Lower leg skin (tissue), 4 donors: ENCODE measurements at places on chromosomes 4 and X. TPM values are rescaled to one million over a fixed set of nuclear protein-coding genes. Genes with fewer than 3 reads are reported as not detected.

Gene MTHFD2L
- total RNA-seq, result 16.2 TPM

Gene USP17L22
- not detected for total RNA-seq

Gene CT83
- total RNA-seq, result not detected

Gene NMU
- 29.9 TPM for total RNA-seq

Gene RRAGB
- total RNA-seq, result 11.7 TPM

Gene CFAP299
- not detected for total RNA-seq

Gene GABRG1
- total RNA-seq, result not detected

Gene FHDC1
- 31.6 TPM for total RNA-seq

Gene UGT8
- 1.0 TPM for total RNA-seq

Gene RPL10
- total RNA-seq, result 8,500 TPM

Gene ZNF732
- total RNA-seq, result 2.5 TPM

Gene IL1RAPL2
- not detected for total RNA-seq

Gene PNMA3
- not detected for total RNA-seq

GRCh38 chr4:170259631-170260153 is 169.9 kb upstream of the AADAT start:
- DNase-seq, result peak; percentile 71

- no peak for DNase-seq
Measured at GRCh38 chr4:7478665-7479064, 43.9 kb upstream of the PSAPL1 start.

DNA sequence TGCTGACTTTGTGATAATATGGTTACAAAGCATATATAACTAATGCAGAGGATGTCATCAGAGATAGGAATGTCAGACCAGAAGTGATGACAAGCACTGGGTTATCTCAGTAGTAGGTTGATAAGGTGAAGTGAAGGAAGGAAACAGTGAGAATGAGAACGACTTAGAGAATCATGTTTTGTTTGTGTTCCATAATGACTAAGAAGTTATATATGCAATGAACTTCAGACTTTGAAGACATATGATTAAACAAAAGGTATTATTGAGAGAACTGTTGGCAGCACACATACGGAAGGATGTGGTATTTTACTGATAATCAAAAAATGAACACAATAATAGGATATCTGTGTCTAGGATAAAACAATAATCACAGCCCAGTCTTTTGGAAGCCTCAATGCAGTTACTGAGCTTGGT is 18.3 kb upstream of the HHIP start:
- no peak for DNase-seq

GRCh38 chrX:154486396-154487207 is at the start of gene UBL4A:
TSS of gene UBL4A (minus strand) at chrX:154486615. CDS start at chrX:154486584, 31 bp downstream.
- DNase-seq, result no peak

GRCh38 chr4:54016504-54016903 is 47.9 kb downstream of the CHIC2 start:
- no peak for DNase-seq

DNA sequence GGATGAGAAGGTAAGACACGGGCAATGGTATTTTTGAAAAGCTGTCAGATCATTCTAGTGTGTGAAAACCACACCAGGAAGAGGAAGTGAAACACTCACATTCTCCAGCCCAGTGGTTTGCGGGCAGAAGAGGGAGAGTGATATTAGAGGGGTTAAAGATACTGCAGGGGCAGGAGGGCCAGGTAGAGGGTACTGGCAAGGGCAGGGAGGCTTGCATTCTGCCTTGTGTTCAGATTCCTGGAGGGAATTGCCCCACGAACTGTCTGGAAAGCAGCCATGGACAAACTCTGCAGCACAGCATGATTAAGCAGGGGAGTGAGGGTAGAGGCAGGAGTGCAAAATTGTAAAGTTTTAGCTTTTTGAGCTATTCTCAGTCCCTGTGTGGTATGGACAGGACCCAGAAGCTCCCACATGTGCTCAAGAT is 30.9 kb downstream of the NIPAL1 start:
- no peak for DNase-seq

- DNase-seq, result no peak
Measured at GRCh38 chr4:173793937-173794510, 264.0 kb upstream of the HAND2 start.

DNA sequence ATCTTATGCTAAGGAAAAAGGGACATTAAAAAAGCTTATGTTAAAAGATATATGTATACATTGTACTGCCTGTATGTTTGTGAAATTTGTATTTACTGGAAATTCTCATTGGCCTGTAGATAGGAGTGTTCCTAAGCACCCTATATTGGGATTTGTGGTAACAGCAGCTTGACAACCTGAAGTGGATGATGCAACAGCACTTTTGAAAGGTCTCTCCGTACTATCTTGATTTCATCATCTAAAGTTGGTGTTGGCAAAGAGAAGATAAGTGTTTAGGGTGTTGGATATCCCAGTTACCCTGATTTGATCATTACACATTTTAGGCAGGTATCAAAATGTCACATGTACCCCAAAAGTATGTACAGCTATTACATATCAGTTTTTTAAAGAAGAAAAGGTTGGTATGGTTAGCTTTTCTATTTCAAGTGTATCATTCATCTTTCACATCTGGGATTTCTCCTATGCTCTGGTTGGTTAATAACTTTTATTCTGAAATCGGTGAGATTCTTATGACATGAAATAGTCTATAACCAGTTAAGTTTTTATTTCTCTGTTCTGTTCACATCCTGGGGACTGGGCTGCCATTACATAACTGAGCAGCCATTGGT is 10.3 kb downstream of the HADH start:
- no peak for DNase-seq

DNA sequence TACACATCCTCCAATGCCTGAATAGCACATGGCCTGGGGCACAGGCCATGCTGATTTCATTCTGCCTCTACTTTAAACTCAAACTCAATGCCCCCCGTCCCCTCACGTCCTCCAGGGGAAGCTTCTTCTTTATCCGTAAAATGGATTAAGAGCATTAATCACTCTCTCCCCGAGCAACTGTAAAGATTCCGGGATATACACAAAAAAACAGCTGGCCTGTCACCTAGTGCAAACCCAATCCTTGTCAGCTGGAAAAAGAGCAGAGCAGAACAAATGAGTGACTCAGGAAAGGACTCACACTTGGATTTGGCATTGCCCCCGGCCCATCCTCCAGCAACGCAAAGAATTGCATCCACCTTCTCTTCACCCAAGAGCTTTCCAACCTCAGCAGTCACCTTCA is 7.8 kb downstream of the QDPR start:
- DNase-seq, result no peak

GRCh38 chr4:48194971-48195370 is 60.9 kb upstream of the TXK start:
- no peak for DNase-seq

- peak; percentile 81 for DNase-seq
Measured at GRCh38 chr4:1981251-1982058, 27.3 kb downstream of the NELFA start.

DNA sequence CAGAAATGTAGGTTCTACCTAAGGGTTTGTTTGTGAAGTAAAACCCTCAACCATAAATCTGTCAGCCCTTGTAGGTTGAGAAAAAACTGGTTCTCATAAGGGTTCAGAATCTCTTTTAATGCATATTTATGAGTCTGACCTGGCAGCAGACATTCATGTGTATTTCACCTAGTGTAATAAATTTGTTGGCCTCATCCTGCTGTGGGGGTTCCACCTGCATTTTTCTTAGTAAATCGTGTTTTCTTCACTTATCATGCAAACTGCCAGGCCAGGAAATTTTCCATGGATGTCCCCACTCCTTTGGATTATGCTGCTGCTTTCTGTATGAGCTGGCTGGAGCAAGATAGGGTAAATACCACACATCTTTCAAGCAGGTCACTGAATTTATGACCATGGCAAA is 42.4 kb downstream of the KLHL13 start:
- DNase-seq, result no peak

- DNase-seq, result no peak
Measured at GRCh38 chr4:91198951-91199350, 1071.8 kb downstream of the CCSER1 start.

- no peak for DNase-seq
Measured at GRCh38 chr4:87251106-87251505, 30.7 kb upstream of the KLHL8 start.

GRCh38 chrX:107710617-107711391 is 64.8 kb downstream of the TSC22D3 start:
- DNase-seq, result peak; percentile 72

DNA sequence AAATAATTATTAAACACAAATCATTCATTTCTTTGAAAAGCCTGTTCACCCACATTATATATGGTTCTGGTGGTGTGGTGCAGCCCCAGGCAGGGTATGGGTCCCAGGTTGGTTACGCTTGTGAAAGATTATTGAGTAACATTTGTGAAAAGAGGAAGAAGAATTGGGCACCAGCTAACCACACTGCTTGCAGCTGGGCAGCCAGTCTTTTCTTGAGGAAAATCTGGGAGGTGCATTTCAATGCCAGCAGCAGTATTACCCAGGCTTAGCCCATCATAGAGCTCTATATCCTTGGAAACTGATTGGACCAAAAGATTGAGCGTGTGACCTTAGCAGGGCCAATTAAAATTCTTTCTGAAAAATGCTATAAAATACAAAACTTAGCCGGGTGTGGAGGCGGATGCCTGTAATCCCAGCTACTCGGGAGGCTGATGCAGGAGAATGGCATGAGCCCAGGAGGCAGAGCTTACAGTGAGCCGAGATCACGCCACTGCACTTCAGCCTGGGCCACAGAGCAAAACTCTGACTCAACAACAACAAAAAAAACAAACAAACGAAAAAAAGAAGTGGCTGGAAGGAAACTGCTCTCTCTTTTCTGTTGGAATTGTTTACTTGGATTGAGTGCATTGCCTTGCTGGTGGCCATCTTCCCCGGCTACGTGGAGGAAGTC is 9.7 kb upstream of the PLAC8 start:
- DNase-seq, result no peak

- no peak for DNase-seq
Measured at GRCh38 chrX:152170621-152171020, 32.2 kb upstream of the MAGEA10 start.

GRCh38 chrX:108361316-108361715 is 76.9 kb downstream of the COL4A6 start:
- DNase-seq, result no peak
